ENCODE measurements at places on chromosomes 6 and 20.
A peak's percentile ranks its signal among the peaks of the same experiment; 100 is the strongest.

- no peak for DNase-seq
Measured at GRCh38 chr6:108878942-108879341, 30.7 kb downstream of the ARMC2 start.

- DNase-seq: peak; percentile 16
Measured at GRCh38 chr6:116975600-116975999, 98.6 kb downstream of the RFX6 start.

- DNase-seq: no peak
Measured at GRCh38 chr6:18347021-18347577, 40.1 kb upstream of the RNF144B start.

GRCh38 chr20:33687370-33687915 is 1.3 kb upstream of the E2F1 start:
- DNase-seq: peak; percentile 97

DNA sequence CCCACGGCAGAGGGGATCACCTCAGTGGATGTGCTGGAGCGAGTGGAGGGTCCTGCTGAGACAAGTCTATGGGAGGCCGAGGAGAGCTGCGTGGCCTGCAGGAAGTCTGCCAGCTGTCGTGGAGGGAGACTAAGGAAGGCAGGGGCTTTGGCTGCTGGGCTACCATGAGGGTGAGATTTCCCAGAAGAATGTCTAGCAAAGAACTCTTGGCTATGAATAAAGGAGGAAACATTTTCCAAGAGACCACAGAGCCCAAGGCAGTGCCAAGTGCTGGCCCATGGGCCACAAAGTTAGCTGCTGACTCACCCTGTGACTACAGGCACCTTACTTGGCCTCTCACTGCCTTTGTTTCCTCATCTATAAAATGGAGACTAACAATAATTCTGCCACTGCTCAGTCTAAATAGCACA is 73.4 kb downstream of the PRDM1 start:
- DNase-seq: no peak

DNA sequence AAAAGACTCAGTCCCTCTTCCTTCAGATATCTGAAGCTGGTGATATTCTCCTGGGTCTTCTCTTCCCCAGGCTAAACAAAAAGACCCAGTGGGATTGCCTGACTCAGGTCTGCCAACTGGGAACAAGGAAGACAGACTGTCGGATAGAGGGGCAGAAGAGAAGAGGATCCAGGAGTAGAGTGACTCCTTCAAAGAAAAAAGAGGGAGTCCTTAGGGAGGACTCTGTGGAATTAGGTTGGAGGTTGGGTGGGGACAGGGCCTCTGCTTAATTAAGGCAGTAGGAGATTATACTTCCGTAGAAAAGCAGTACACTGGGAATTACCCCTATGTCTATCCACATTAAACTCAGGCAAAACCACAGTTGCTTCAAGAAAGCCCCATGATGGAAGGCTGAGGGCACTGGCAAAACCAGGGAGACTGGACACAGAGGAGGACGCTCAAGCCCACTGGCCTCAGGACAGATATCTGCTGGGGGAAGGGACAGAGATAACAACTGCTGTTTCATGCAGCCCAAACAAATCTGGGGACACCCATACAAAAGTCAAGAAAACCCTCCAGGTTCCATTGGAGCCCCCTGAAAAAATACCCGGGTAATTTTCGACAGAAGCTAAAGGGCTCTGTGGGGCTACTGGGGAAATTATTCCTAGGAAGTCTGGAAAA is 5.7 kb downstream of the BCL2L1 start:
- no peak for DNase-seq

DNA sequence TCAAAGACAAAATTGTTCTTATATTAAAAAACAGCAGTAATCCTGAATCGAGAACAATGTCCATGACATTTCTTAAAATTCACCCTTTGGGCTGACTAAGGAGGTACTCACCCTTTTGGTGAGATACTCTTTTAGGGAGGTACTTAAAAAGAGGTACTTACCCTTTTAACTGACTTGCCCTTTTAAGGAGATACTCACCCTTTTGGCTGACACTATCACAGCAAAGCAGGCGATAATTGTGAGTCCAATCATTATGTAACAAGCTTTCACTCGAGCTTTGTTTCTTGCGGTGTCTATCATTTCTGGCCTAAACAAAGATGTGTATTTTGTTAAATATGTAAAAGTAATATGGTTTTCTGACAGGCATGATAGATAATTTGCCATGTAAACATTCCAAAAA is 3.7 kb downstream of the FAM162B start:
- DNase-seq: no peak

DNA sequence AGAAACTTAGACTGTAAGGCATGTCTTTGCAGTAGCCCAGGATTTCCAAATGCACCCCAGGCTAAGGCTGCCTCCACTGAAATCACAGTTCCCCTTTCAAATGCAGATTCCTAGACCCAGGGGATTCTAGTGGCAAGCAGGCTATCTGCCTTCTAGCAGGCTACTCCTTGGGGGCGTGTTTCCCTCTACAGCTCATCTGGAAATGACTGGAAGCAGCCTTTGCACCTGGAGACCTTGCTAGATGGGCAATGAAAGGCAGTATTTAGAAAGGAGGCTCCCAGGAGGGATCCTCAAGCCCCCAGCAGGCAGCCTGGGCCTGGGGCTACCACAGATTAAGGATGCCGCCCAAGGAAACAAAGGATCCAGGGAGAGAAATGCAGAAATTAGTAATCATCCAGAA is 26.0 kb upstream of the SYNDIG1 start:
- no peak for DNase-seq

DNA sequence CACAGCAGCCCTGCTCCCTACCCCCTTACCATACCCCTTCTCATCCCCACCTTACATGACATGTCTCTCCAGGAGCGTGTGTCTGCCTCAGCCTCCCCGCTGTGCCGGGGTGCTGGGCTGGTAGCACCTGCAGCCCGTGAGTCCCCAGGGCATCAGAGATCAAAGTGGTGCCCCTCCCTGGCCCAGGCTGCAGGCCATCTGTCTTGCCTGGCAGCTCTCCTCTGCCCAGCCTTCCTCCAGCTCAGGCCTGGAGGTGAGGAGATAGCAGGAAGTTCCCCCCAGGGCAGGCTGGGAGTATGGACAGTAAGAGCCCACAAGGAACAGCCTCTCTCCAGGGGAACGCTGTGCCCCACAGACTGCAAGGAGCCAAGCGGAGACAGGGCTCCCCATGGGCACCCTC is 35.3 kb downstream of the GRM4 start:
- no peak for DNase-seq

- DNase-seq: peak; percentile 82
Measured at GRCh38 chr20:44576297-44576696, 6.1 kb upstream of the PKIG start.

DNA sequence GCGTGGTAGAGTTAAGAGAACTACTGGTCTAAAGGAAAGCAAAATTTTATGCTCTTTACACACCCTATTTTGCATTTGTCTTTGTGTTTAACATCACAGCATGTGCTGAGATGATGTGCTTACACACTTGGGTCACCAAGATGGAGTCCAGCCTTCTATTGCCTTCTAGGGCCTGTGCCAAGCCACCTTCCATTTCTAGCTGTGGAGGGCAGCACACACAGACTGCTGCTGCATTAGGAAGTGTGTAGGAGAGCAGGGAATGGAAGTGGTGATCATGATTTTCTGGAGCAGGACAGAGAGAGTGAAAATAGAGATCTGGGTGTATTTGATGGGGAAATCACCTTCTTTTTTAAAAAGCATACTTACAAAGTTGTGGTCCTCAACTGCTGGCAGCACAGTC is 191.6 kb downstream of the SOX4 start:
- DNase-seq: no peak

DNA sequence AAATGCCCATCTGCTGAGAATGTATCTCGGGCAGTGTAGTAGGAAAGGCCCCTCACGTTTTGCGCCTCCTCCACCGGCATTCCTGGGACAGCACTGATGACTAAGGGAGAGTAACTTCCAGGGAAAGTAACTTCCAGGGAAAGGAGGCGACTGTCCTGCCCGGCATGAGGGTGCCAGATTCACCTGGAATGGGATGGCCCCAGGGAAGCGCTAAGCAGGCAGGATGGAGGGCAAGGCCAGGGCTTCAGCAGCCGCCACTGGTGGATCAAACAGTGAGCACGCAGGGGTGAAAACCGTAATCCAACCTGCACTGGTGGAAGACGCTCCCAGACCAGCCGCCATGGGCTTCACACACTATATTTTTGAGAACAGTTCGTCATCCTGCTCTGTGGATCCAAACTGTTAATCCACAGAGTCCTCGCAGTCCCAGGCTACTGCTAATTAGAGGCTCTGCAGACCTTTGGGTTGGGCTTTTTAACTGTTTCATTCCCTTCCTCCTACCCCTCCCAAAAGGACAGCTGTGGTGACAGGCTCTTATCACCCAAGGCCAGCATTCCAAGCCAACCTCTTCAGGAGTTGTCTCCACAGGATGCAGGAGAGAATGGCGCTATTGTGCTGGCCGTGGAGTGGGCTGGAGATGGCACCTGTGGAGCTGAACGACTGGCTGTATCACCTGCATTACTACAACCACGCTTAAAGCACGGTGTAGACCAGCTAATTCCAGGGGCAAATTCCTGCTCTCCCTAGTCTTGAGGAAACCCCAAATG is 178.9 kb downstream of the DLL1 start:
- DNase-seq: no peak

DNA sequence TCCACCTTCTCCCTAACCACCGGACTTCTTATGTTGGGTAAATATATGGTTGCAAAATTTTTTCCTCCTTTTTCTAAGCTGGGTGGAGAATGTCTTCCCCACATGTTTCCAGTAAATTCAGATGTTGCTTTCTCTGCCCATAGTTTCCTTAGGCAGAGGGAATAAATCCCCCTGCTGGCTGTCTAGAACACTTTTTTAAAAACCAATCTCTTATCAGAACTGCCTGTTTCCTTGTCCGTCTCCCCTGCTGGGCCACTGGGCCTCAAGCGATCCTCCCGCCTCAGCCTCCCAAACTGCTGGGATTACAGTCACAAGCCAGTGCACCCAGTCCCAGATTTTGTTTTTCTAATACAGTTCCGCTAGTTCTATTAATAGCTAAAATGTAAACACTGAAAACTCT is 9.9 kb upstream of the WFDC2 start:
- DNase-seq: no peak

- no peak for DNase-seq
Measured at GRCh38 chr20:33853507-33853813, 42.3 kb downstream of the CHMP4B start.

- DNase-seq: no peak
Measured at GRCh38 chr6:132264021-132264500, 137.2 kb downstream of the MOXD1 start.

- DNase-seq: peak; percentile 14
Measured at GRCh38 chr6:70575899-70576495, 9.3 kb downstream of the SDHAF4 start.

DNA sequence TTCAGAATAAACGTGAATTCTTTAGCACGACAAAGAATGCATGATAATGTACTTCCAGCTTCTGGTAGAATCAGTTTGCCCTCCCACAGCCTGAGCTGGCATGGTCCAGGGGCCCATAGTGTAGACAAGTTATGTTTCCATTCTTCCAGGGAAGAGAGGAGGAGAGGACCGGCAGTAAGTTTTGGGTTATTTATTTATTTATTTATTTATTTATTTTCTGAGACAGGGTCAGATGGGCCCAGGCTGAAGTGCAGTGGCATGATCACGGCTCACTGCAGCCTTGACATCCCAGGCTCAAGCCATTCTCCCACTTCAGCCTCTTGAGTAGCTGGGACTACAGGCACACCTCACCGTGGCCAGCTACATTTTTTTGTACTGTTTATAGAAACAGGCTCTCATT is 4.7 kb downstream of the GABRR1 start:
- DNase-seq: no peak

- DNase-seq: peak; percentile 65
Measured at GRCh38 chr20:51195419-51195901, 172.6 kb upstream of the KCNG1 start.

- peak; percentile 66 for DNase-seq
Measured at GRCh38 chr6:14729129-14729871, 516.6 kb upstream of the JARID2 start.

DNA sequence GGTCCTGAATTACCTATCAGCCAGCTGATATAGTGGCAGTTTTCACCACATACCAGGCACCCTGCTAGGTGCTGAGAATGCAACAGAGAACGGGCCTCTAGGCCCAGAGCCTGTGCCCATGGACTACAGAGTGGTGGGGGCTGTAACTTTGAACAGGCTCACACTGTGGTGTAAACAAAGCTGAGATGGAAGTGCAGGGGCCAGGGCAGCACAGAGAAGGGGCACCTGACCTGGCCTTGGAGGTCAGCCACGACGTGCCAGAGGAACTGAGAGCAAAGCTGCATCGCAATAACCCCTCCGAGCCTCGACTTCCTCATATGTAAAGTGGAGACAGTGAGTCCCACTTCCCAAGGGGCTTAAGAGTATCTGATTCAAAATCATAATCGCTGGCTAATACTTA is 105.8 kb downstream of the MAFB start:
- peak; percentile 20 for DNase-seq

GRCh38 chr6:157046776-157047175 is 269.6 kb downstream of the ARID1B start:
- no peak for DNase-seq

DNA sequence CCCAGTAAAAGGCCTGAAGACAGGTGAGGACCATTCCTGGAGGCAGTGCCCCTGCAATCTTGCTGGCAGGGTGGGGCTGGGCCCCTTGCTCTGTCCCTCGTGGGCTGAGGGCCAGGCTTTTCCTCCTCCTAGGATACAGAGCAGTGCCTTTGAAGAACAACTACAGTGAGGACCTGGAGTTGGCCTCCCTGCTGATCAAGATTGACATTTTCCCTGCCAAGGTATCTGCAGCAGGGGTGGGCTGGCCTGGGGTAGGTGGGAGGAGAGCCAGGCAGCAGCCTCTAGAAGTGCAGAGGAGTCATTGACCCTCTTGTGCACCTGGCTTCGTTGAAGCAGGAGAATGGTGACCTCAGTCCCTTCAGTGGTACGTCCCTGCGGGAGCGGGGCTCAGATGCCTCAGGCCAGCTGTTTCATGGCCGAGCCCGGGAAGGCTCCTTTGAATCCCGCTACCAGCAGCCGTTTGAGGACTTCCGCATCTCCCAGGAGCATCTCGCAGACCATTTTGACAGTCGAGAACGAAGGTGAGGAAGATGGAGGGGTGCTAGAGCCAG is 36.5 kb downstream of the PLCG1 start:
- DNase-seq: no peak

GRCh38 chr20:15451241-15451640 is 1113.8 kb upstream of the FLRT3 start:
- DNase-seq: no peak

GRCh38 chr6:110731196-110731595 is 84.1 kb downstream of the CDK19 start:
- no peak for DNase-seq

DNA sequence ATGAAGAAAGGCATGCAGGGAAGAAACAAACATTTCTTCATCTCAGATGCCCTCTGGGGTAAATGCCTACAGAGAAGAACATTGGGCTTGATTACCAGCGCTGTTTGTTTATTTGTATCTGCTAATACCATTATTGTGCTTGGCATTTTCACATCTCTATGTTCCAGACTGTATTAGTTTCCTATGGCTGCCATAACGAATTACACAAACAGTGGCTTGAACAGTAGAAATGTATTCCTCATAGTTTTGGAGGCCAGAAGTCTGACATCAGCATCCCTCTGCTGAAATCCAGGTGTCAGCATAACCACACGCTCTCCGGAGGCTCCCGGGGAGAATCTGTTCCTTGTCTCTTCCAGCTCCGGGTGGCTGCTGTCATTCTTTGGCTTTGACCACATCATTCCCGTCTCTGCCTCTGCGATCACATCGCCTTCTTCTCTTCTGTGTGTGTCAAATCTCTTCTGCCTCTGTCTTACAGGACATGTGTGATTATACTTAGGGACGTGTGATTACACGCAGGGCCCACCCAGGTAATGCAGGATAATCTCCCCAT is 241.6 kb upstream of the SUPT3H start:
- DNase-seq: no peak
